Small intestine (tissue), 16 donors: ENCODE measurements at places on chromosomes 11 and 22. TPM values are rescaled to one million over a fixed set of nuclear protein-coding genes. Genes with fewer than 3 reads are reported as not detected.

KCTD14 gene
- polyA plus RNA-seq = 5.4 TPM

GRCh38 chr11:17287058-17287457, 10.5 kb downstream of the NUCB2 start:
- DNase-seq = no peak

- no peak for DNase-seq
Observed at GRCh38 chr11:36257351-36257750, 31.9 kb downstream of the COMMD9 start.

- no peak for DNase-seq
Observed at GRCh38 chr11:43689167-43689566, 8.6 kb downstream of the HSD17B12 start.

DNA sequence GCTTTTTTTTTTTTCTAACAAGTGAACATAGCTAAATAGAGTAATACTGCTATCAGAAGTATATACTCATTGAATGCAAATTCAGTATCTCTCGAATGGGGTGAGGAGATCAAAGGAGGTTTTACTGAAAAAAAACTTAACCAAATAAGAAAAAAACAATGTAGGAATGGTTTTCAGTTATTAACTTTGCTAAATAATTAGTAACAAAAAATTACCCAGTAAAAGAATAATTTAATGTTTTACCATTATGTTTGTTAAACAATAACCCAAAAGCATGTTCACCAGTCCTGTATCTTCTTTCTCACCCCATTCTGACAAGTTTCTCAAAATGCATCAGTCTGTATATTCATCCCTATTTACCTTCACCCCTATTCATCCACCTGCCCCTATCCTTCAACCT, 22.6 kb upstream of the CTSC start:
- DNase-seq = no peak

USP2 gene
- polyA plus RNA-seq = 19.5 TPM

FADD gene
- polyA plus RNA-seq = 29.5 TPM

OR52N4 gene
- polyA plus RNA-seq = not detected

DNA sequence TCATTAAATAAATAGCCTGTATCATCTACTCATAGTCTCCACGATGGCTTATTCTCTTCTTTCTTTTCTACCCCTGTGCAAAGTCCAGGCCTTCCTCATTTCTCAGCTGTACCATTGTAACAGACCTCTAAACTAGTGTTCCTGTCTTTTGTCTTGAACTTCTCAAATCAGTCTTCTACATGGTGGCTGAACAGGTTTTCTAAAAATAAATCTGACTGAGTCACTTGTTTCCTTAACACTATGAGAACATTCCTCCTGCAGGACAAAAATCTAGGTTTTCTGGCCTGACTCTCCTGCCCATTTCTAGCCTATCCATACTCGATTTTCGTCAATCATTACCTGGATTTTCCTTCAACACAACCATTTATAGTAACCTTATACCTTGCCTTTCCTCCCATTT, 1080.8 kb upstream of the TENM4 start:
- DNase-seq = no peak

LGR4 gene
- 20.5 TPM for polyA plus RNA-seq
